ENCODE measurements at places on chromosomes 13 and 19. TPM values are rescaled to one million over a fixed set of nuclear protein-coding genes. Genes with fewer than 3 reads are reported as not detected.

DNA sequence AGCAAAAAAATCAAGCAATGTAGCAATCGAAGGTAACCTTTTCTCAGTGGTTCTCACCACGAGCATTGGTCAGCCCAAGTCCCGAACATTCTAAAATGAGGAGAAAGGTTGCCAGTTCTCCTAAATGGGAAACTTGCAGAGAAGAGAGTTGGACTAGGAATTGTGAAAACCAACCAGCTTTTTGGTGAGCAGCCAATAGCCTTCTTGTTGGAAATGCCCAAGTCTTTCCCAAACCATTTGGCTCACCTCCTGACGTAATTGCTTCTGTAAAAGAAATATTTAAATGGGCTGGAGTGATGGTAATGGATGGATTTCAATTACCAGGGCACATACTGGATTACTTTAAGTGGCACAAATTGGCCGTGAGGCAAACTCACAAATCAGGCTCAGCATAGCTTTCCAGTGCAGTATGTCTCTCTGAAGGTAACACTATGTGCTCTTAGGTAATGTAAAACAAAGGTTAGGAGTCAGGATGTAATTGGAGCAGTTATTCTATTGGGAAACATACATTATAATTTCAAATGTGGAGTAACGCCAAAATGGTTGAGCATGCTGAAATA is 423.2 kb downstream of the KLF5 start:
- no peak for DNase-seq

Gene SIAH3
- not detected for polyA plus RNA-seq

GRCh38 chr13:28299916-28300315 is 161.6 kb downstream of the PAN3 start:
- DNase-seq, result peak; percentile 17

DNA sequence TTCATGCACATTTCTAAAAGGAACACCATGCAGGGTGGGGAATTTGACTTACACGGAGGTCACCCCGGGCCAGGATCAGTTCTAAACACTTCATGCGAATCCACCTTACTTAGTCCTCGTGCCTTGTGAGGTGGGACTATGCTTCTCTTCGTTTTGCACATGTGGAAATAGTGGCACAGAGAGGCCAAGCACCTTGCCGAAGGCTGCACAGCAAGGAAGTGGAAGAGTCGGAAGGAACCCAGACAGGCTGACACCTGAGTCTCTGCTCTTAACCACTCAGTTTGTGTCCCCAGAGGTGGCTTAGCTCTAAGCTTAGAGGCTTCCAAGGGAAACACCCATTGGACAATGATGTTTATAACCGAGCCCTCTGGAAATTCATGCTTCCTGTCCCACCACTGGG is 150.1 kb downstream of the CACNA1A start:
- no peak for DNase-seq

Data from fibroblast of lung (primary cell).